MV-4-11 (cell line): ENCODE measurements at places on chromosomes 11 and 22.

DNA sequence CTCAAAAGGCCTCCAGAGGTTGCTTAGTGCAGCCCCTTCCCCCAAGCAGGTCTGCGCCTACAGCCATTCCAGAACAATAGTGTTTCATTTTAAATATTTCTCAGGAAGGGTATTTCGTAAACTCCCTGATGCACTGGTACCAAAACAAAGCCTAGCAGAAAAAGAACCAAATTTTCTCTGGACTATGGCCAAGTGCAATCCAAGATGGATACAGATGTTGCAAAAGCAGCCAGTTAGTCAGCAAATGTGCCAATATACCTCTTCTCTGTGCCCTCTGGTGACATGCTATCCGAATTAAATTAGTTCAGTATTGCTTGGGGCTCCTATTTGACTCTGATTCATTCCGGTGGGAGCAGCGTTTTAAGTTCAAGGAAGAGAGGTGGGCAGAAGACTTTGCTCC is 247.8 kb downstream of the NTM start:
- peak; percentile 3 for DNase-seq

DNA sequence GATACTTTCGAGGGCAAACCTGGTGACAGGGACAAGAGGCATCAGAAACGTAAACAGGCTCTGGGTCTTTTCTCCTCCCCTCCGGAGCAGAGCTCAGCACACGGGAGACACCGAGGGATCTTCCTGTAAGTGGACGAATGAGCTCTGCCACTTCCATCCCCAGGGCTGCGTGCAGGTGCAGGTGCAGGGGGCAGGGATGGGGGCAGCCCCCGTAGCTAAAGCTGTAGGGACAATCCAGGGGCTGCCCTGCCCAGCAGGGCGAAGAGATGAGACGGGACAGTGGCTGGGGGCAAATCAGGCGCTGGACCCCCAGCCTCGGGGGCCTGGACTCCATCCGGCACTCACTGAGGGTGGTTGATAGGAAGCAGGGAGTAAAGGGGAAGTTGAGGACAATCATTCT is 505.4 kb downstream of the BRD1 start:
- DNase-seq: no peak

- no peak for DNase-seq
Measured at GRCh38 chr22:48091060-48091650, 1328.7 kb downstream of the TBC1D22A start.

GRCh38 chr22:35991168-35991567 is 37.5 kb downstream of the RBFOX2 start:
- DNase-seq: no peak

DNA sequence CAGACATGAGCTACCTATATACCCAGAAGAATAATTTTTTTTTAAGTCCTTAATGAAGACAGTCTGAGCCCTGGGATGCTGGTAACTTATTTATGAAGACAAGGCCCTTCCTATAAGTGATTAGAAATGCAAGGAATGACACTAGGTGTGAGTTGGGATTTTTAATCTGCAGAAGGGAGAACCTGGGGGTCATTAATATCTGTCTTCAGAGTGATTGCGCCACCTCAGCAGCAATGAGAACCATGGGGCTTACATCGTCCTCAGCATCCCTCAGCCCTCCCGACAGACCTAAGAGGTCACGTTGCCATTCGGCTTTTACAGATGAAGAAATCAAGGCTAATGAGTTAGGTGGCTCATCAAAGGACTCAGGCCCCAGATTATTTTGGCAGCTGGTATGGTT is 55.6 kb downstream of the MCM5 start:
- DNase-seq: no peak

DNA sequence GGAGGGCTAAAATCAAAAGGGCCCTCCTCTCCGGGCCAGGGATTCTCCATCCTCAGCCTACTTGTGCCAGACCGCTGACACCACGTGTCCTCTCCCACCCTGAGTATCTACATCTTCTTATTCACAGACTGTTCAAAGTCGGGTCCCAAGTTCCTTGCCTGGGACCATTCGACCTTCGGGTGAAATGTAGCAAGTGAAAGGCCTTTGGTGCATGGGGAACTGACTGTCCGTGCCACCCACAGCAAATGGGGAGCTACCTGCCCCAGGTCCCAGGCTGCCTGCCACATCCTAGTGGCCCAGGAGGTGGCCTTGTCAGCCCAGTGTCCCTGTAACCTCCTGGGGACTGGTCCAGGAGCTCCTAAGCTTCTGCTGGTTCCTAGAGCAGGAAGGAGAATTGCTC is 67.3 kb downstream of the RTL6 start:
- no peak for DNase-seq

GRCh38 chr11:116104498-116105174 is 600.4 kb upstream of the CADM1 start:
- no peak for DNase-seq

GRCh38 chr11:44824300-44824704 is 97.5 kb downstream of the TSPAN18 start:
- DNase-seq: no peak

GRCh38 chr11:62752994-62753735 is 795 bp downstream of the ZBTB3 start:
- no peak for DNase-seq

DNA sequence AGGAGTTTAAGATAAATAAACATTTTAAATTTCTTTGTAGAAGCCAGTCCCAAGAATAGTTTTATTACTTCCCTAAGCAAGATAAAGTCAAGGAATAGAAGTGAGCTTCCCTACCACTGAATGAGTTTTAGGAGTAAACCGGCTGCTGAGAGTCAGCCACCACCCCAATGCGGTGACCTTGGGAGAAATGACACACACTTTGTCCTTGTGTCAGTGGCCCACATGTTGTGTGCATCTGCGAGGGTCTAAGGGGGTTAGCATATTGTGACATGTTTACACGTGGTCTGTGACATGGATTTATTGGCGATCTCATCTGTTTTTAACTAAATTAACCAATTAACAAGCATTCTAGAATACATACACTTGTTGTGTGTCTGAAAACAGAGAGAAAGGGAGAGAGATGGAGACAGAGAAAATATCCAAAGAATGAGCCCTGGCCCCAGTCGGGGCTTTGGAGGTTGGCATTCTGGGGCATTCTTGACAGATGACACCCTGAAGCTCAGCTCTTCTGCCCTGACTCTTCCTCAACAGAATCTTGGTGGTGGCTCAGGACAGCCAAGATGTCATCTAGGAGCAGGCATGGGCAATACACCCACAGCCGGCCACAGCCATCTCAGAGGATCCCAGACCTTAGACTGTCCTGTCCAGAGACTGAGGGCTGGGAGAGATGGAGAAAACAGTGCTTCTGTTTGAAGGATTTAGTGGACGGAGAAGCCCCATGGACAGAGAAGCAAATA is 29.7 kb upstream of the TMPRSS4 start:
- no peak for DNase-seq

DNA sequence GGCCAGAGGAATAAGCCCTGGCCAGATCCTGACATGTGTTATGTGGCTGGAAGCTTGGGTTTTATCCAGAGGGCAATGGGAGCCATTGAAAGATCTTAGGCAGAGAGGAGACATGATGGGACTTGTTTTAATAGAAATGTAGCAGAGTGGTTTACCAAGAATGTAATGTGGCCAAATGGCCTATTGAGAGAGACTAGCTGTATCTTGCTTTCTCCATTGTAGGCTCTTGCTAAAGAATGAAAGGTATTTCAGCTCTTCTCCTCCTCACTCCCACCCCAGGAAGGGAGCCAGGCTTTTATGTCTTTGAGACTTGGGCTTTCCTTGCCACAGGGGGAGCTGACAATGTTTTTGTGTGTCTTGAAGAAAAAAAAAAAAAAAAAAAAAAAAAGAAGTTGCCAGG is 82.3 kb downstream of the TRIM29 start:
- DNase-seq: no peak

DNA sequence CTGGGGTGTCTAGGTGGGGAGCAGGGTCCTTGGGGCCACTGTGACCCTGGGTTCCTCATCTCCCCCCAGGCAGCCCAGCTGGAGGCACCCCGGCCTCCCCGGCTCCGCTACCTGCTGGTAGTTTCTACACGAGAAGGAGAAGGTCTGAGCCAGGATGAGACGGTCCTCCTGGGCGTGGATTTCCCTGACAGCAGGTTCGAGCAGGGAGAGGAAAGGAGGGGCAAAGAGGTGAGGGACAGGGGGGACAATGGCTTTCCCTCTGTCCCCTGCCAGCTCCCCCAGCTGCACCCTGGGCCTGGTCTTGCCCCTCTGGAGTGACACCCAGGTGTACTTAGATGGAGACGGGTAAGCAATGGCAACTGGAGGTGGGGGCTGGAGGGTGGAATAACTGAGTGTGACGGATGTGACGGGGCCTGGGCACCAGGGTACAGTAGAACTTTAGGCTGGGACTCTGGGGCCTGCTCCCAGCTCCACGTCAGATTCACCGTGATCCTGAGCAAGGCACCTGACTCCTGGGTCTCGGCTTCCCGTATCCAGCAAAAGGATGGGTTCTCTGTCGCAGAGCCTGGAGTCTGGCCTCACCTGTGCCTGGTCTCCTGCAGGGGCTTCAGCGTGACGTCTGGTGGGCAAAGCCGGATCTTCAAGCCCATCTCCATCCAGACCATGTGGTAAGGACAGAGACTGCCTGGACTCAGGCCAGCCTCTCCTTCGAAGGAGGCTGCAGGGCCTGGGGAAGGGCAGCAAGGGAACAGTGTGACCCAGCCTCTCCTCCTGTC is 3.6 kb downstream of the SSH3 start:
- no peak for DNase-seq

DNA sequence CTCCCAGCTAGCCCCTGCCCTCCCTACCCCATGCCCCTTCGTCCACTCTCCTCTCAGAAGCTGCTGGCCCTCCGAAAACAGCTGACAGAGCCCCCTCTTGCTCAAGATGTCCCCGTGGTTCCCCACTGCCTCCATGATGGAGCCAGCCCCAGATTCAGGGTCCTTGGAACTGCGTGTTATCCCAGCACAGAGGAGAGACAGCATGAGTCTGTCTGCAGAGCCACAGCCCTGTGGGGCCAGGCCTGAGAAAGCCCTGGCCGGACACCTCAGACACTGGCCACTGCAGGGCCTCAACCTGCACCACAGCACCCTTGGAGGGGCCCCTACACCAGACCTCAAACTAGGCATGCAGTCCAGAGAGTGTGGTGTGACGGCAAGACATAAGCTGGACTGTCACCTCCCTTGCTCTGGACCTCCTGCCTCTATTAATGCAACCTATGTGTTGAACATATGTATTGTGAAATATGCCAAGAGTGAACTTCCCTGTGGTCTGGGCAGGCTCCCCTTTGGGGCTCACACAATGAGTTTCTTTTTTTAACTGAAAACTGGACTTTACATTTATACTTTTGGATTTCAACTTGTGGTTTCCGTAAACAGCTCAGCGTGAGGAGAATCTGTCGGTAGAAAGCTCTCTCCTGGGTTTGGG is 9.6 kb downstream of the PNPLA5 start:
- peak; percentile 68 for DNase-seq

DNA sequence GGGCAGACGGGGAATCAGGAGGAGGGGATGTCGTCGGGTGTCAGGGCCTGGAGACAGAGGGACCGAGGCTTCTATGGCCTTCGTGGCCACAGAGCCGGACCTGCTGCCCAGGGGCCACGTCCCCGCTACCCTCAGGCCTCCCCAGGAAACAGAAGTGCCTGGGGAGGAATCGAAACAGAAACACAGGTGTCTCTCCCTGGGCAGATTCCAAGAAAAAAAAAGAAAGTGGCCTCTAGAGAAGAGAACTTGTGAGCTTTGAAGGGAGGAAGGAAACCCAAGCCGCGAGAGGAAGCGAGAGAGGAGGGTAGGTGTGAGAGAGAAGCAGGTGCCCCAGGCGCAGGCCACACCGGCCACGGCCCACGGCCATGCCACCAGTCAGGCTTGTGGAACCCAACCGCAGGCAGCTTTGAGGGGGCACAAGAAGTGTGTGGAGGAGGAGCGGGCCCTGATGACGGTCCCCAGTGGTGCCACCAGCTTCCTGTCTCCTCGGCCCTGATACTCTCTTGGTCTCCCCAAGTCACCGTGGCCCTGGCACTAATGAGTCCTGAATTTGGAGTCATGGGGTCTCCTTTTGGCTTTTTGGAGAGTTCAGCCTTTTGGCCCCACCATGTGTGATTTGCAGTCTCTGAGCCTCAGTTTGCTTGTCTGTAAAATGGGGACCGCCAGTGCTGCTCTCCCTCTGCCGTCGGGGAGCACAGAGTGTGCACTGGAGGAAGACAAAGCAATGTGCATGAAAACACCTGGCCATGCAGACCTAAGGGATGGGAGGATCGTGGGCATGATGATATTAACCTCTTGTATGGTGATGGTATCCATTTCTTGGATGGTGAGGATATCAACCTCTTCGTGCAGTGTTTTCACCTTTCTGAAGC is 25.2 kb downstream of the LIF start:
- DNase-seq: peak; percentile 13

DNA sequence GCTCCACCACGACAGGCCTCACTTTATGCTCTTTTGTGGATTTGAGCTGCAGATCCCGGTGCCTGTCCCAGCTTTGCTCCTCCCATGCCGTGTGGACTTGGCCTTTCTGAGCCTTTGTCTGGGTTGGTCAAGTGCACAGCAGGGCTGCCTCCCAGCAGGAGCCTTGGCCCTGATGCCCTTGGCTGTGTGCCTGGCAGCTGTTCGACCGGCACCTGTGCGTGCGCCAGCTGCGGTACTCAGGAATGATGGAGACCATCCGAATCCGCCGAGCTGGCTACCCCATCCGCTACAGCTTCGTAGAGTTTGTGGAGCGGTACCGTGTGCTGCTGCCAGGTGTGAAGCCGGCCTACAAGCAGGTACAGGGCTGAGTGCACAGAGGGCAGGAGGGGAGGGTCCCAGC is 46.5 kb downstream of the MYO7A start:
- DNase-seq: no peak

GRCh38 chr11:111879637-111879960 is 258 bp downstream of the CFAP68 start:
- DNase-seq: no peak

- DNase-seq: no peak
Measured at GRCh38 chr11:102061276-102061675, 14.0 kb downstream of the CFAP300 start.
